ENCODE measurements at places on chromosomes 7 and 10. TPM values are rescaled to one million over a fixed set of nuclear protein-coding genes. Genes with fewer than 3 reads are reported as not detected.
A peak's percentile ranks its signal among the peaks of the same experiment; 100 is the strongest.

GRCh38 chr10:132223611-132224342, 37.0 kb downstream of the DPYSL4 start:
- no peaks in the 10 kb centered on the region for H3K27me3 ChIP-seq
- no peak overlapping the region for H3K4me3 ChIP-seq
- H3K36me3 ChIP-seq = no peaks in the 10 kb centered on the region
- H3K27ac ChIP-seq = no peak overlapping the region

DNA sequence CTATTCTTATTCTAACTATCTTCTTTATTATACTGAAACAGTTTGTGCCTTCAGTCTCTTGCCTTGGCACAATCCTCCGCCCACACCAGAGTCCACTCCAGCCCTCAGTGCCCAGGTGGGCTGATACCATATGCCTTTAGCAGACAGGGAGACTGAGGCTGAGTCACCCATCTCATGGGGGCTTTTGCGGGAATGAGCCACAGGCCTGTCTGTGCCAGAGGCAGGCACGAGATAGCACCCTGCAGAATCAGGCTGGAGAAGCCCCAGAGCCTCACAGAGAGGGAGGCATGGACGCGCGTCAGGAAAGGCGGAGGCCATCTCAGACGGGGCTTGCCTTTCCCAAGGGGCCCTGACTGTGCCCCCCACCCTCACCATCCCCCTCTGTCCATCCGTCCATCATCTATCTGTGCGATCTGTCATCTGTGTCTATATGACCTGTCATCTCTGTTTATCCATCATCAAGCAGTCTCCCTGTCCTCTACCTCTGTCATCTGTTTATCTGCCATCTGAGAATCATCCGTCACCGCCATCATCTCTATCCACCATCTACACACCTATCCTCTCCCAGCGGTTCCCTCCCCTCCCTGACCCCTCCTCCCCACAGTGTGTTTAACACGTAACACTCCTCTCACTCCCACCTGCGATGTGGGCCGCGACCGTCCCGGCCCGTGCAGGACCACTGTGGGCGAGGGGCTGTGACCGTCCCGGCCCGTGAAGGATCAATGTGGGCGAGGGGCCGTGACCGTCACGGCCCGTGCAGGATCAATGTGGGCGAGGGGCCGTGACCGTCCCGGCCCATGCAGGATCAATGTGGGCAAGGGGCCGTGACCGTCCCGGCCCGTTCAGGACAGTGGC, 7.3 kb upstream of the ADAP1 start:
- no peaks in the 10 kb centered on the region for H3K36me3 ChIP-seq
- no peak overlapping the region for H3K4me3 ChIP-seq
- no peak overlapping the region for H3K27ac ChIP-seq
- peaks cover 16% of the 10 kb centered on the region for H3K4me1 ChIP-seq

CNPY1 gene
- not detected for polyA plus RNA-seq

GRCh38 chr7:12633582-12633981, 53.9 kb upstream of the ARL4A start:
- no peak overlapping the region for H3K27ac ChIP-seq
- H3K36me3 ChIP-seq = no peaks in the 10 kb centered on the region
- no peak for DNase-seq
- H3K27me3 ChIP-seq = no peaks in the 10 kb centered on the region
- H3K4me1 ChIP-seq = peaks cover 5% of the 10 kb centered on the region
- no peak overlapping the region for H3K4me3 ChIP-seq

DNA sequence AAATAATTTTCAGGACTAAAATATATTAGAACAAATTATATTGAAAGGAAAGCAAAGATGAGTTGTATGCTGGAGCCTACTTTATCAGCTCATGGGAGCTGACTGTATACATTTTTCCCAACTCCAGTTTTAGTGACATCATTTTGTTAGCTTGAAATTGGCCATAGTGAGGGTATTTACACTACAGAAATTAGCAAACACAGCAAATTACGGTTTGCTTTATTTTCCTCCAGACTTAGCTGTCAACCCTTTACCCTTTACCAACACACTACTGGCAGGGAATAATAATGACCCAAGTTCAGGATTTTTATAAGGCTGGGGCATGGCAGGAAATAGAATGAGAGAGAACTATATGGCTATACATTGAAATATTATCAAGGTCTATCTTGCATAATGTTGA, 120.3 kb upstream of the PRSS1 start:
- H3K27me3 ChIP-seq = no peaks in the 10 kb centered on the region
- H3K36me3 ChIP-seq = no peaks in the 10 kb centered on the region
- no peak overlapping the region for H3K4me3 ChIP-seq
- DNase-seq = no peak
- H3K4me1 ChIP-seq = no peaks in the 10 kb centered on the region

DNA sequence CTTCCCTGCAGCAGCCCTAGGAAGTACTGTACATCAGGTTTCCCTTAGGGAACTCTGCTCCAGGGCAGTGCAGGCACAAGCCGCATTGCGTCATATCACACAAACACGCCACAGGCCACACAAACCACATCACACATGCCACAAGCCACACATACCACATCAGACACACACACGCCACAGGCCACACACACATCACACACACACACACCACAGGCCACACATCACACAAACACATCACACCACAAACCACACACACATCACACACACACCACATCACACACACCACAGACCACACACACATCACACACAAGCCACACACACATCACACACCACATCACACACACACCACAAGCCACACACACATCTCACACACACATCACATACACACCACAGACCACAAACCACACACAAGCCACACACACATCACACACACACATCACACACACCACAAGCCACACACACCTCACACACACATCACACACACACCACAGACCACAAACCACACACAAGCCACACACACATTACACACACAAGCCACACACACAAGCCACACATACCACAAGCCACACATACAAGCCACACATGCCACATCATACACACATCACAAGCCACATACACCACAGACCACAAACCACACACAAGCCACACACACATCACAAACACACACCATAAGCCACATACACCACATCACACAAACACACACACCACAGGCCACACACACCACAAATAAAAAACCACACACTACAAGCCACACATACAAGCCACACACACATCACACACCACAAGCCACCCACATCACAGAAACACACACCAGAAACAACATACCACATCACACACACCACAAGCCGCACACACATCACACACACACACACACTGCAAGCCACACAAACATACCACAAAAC, 53.4 kb downstream of the TMEM209 start:
- DNase-seq = peak; percentile 53
- H3K36me3 ChIP-seq = no peaks in the 10 kb centered on the region
- no peaks in the 10 kb centered on the region for H3K27me3 ChIP-seq
- peaks cover 6% of the 10 kb centered on the region for H3K4me1 ChIP-seq
